ENCODE measurements at places on chromosomes 16 and 17.

DNA sequence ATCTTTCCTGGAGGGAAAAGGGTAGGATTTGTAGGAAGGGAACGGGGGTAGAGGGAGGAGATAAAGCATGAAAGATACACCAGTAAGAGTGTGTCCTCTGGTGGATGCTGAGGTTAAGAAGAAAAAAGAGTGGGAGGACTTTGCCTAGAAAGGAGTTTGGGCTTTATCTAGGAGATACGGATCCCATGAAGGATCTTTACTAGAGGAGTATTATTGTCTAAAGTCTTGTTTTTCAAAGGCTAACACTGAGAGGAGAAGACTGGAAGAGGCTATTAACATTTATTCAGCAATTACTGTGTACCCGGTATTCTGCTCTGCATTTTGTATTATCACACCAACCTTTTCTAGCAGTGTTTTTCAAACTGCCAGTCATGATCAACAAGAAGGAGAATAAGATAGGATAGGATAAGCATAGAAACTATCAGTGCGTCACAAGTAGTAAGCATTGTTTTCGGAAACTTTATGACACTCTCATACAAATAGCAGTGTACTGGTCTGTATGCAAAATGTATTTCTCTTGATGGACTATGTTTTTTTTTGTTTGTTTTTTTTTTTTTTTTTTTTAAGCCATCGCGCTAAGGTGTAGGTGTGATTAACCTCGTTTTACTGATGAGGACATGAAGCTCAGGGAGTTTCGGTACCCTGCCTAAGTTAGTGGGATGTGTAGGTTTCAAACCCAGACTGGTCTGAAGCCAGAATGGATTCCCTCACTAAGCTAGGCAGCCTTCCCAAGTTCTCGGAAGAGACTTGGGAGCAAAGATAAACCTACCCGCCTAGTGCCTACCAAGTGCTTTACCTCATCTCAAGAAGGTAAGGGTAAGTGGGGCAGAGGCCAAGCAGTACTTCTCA lies 1.3 kb upstream of the SP2 start:
- H3K4me3 ChIP-seq = peak overlapping the region; percentile 81
- H3K36me3 ChIP-seq = no peaks in the 10 kb centered on the region
- peak overlapping the region; percentile 58 for H3K27ac ChIP-seq
- no peak for DNase-seq

DNA sequence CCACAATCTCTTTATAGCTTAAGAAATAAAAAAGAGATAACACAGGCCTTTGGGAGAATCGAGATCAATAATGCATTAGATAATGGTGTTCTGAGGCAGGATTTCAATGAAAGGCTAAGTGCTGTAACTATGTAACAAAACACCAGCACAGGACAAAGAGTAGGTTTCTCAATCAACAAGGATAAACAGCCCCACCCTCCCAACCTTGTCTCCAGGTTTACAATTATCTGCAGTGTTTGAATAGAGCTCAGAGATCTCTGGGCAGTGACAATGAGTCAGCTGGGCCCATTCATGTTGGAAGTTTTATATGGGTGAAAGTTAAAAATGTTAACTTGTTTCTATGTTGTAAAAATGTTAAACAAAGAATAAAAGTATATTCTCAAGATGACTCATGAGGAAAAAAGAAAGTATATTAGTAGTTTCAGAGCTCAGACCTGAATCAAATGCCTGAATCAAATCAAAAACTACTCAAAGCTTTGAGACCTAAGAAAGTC lies 17.0 kb upstream of the KRT20 start:
- no peaks in the 10 kb centered on the region for H3K27me3 ChIP-seq
- H3K4me1 ChIP-seq = peaks cover 50% of the 10 kb centered on the region
- H3K36me3 ChIP-seq = no peaks in the 10 kb centered on the region
- no peak overlapping the region for H3K4me3 ChIP-seq
- peak; percentile 70 for DNase-seq
- H3K27ac ChIP-seq = peak overlapping the region; percentile 96

- H3K36me3 ChIP-seq = no peaks in the 10 kb centered on the region
- H3K4me1 ChIP-seq = no peaks in the 10 kb centered on the region
- no peak for DNase-seq
- no peak overlapping the region for H3K4me3 ChIP-seq
- H3K27me3 ChIP-seq = no peaks in the 10 kb centered on the region
- no peak overlapping the region for H3K27ac ChIP-seq
Observed at GRCh38 chr16:3907586-3907985, 27.1 kb upstream of the CREBBP start.

- peaks cover 12% of the 10 kb centered on the region for H3K36me3 ChIP-seq
- no peak overlapping the region for H3K4me3 ChIP-seq
- DNase-seq = no peak
Observed at GRCh38 chr17:44076716-44077594, 6.4 kb downstream of the G6PC3 start.

GRCh38 chr16:21950782-21951521 lies 2.2 kb upstream of the UQCRC2 start:
- H3K4me1 ChIP-seq = peaks cover 9% of the 10 kb centered on the region
- DNase-seq = peak; percentile 36
- H3K27ac ChIP-seq = no peak overlapping the region
- H3K4me3 ChIP-seq = no peak overlapping the region
- no peaks in the 10 kb centered on the region for H3K27me3 ChIP-seq
- H3K36me3 ChIP-seq = no peaks in the 10 kb centered on the region

DNA sequence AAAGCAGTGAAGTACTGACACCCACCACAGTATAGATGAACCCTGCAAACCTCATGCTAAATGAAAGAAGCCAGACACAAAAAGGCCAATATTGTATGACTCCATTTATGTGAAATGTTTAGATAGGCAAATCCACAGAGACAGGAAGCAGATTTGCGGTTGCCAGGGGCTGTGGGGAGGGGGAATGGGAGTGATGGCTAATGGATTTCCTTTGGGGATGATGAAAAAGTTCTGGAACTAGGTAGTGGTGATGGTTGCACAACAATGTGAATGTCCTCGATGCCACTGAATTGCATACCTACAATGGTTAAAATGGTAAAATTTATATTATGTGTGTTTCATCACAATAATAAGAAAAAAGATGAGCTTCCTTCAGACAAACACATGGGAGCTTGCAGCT lies 28.4 kb upstream of the WFIKKN2 start:
- no peaks in the 10 kb centered on the region for H3K36me3 ChIP-seq
- no peaks in the 10 kb centered on the region for H3K27me3 ChIP-seq
- no peaks in the 10 kb centered on the region for H3K4me1 ChIP-seq
- no peak overlapping the region for H3K27ac ChIP-seq

GRCh38 chr17:83034525-83034924 lies 44.9 kb upstream of the METRNL start:
- DNase-seq = no peak
- H3K4me3 ChIP-seq = no peak overlapping the region
- no peak overlapping the region for H3K27ac ChIP-seq
- H3K27me3 ChIP-seq = no peaks in the 10 kb centered on the region

GRCh38 chr17:48247603-48248002 lies 140.0 kb downstream of the SNX11 start:
- no peaks in the 10 kb centered on the region for H3K27me3 ChIP-seq
- H3K4me3 ChIP-seq = no peak overlapping the region
- peaks cover 39% of the 10 kb centered on the region for H3K4me1 ChIP-seq
- no peaks in the 10 kb centered on the region for H3K36me3 ChIP-seq

- H3K27ac ChIP-seq = peak overlapping the region; percentile 86
- DNase-seq = no peak
- H3K27me3 ChIP-seq = no peaks in the 10 kb centered on the region
- peaks cover 8% of the 10 kb centered on the region for H3K36me3 ChIP-seq
- H3K4me3 ChIP-seq = peak overlapping the region; percentile 9
Observed at GRCh38 chr17:75557075-75557851, 30.3 kb upstream of the MYO15B start.

- H3K4me1 ChIP-seq = peaks cover 12% of the 10 kb centered on the region
- no peaks in the 10 kb centered on the region for H3K36me3 ChIP-seq
- no peak overlapping the region for H3K27ac ChIP-seq
- no peak overlapping the region for H3K4me3 ChIP-seq
- peaks cover 19% of the 10 kb centered on the region for H3K27me3 ChIP-seq
Observed at GRCh38 chr16:87003414-87003755, 313.8 kb downstream of the C16orf95 start.

DNA sequence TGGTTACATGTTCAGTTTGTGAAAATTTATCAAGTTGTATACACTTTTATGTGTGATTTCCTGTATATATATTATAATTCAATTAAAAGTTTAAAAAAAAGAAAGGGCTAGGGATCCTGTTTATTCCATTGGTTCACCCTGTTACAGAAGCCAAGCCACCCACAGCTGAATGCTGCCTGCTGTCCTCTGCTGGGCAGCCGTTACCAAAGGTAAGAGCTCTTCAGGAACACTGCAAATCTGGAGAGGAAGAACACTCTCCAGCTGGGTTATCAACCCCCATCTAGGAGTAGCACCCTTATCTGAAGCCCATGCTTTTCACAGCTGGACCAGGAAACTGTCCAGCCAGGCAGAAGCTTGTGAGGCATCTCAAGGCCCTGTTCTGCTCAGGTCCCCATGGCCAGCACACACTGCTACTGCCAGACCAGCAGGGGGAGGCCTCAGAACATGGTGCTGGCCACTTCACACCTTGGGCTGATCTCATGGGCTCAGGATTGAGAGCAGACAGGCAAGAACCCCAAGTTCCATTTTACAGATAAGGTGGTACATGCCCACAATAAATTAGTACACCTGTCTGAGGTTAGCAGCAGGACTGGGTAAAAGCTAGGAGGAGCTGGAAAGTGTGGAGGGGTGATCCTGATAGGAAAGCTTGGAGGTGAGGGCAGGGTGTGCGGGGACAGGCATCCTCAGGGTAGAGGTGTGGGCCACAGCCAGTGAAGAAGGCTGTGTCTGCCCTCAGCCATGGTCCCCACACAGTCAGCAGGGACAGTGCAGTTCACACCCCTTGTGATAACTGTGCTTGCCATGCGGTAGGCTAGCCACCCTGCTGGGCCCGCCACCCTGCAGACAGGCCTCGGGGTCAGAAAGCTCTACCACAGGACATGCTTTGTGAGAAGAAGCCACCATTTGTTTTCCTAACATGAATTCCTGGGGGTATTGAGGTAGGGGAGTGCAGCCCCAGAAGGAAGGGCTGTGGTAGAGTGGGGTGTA lies 54.3 kb upstream of the SREBF1 start:
- H3K27me3 ChIP-seq = no peaks in the 10 kb centered on the region
- H3K4me3 ChIP-seq = no peak overlapping the region

DNA sequence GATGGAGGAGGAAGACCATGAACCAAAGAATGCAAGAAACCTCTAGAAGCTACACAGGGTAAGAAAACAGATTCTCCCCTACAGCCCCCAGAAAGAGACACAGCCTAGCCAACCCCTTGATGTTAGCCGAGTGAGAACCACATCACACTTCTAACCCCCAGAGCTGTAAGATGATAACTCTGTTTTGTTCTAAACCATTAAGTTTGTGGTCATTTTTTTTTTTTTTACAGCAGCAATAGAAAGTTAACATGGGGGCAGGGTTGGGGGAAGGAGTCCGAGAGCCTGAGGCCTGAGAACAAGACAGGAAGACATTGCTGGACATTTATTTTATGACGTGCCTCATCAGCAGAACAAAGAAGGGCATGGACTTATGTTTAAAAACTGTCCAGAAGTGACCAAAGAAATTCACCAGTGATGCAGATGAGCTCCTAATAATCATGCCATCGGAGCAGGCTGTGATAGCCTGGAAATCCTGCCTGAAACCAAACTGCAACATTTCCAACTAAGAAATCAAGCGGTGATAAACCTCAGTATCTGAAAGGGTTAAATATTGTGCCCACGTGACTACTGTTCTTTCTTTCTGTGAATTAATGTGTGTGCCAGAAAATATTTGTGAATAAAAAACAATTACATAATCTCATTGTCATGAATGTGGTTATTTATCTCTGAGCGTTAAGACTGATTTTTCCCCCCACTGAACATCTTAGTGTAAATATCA lies 1.1 kb downstream of the ABCA9 start:
- DNase-seq = no peak
- no peaks in the 10 kb centered on the region for H3K27me3 ChIP-seq
- H3K36me3 ChIP-seq = no peaks in the 10 kb centered on the region
- no peak overlapping the region for H3K4me3 ChIP-seq
- no peaks in the 10 kb centered on the region for H3K4me1 ChIP-seq

- H3K27me3 ChIP-seq = no peaks in the 10 kb centered on the region
- no peaks in the 10 kb centered on the region for H3K4me1 ChIP-seq
- H3K4me3 ChIP-seq = no peak overlapping the region
- no peak overlapping the region for H3K27ac ChIP-seq
Observed at GRCh38 chr17:43927060-43927864, 15.0 kb downstream of the PPY start.

DNA sequence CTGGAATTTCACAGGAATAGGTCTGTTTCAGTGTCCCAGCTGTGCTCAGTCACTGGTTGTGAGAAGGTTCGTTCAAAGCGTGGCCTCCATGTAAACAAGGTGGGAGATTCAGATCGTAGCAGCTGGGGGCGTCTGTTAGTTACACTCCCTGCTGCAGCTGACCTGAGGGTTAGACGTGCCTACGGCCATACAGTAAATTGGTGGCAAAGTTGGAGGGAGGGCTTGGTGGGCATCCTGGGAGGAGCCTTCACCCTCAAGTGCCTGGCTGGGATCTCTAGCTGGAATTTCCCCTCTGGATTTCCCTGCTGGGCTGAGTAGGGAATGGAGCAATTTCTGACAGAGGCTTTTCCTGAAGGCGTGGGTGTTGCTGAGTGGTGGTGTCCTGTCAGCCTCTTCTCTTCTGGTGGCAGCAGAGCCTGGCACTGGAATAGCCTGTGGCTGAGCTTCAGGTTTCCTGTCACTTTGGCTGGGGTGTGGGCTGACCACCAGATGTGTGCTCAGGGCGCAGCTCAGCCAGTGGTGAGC lies 6.4 kb downstream of the FCSK start:
- no peak overlapping the region for H3K27ac ChIP-seq
- H3K4me3 ChIP-seq = no peak overlapping the region
- no peaks in the 10 kb centered on the region for H3K27me3 ChIP-seq
- H3K4me1 ChIP-seq = peaks cover 6% of the 10 kb centered on the region

DNA sequence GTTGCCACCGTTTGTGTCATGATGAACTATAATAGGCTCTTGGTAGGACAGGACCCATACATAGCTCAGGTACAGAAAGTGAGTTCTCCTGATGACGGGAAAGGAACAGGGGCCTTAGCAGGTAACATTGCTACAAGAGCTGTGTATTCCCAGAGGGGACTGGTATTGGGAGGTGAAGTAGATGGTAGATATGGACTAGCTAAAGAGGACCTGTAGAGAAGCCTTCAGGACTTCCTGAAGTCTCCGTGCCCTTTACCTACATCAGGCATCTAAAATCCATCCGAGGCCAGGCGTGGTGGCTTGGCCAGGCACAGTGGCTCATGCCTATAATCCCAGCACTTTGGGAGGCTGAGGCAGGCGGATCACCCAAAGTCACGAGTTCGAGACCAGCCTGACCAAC lies 12.7 kb upstream of the SMARCD2 start:
- H3K4me3 ChIP-seq = no peak overlapping the region
- no peak overlapping the region for H3K27ac ChIP-seq
- H3K4me1 ChIP-seq = 0 out of 2 replicates have a peak, but pooled peaks cover 3% of the 10 kb centered on the region

DNA sequence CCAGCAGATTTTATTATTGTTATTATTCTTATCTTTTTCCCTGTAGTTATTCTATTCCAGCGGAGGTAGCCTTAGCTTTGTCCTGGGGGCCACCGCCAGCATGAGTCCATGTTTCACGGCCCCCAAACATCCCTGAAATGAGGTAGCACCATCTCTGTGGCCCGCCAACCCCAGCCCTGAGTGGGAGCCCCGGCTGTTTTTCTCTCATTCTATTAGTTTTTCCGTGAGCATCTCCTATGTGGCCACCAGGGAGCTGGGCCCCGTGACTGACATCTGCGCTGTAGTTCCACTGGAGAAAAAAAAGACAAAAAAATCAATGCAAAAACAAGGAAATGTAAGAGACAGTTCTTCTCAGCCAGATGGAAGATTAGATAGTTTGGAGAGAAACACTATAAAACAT lies 43.5 kb upstream of the IL34 start:
- H3K4me1 ChIP-seq = no peaks in the 10 kb centered on the region
- no peaks in the 10 kb centered on the region for H3K36me3 ChIP-seq
- no peak for DNase-seq

All from HCT116 (cell line).